Non-pigmented ciliary epithelial cell (primary cell): ENCODE measurements at places on chromosomes 13 and 19.

- no peak for DNase-seq
Observed at GRCh38 chr19:9819596-9819909, 674 bp upstream of the FBXL12 start.

DNA sequence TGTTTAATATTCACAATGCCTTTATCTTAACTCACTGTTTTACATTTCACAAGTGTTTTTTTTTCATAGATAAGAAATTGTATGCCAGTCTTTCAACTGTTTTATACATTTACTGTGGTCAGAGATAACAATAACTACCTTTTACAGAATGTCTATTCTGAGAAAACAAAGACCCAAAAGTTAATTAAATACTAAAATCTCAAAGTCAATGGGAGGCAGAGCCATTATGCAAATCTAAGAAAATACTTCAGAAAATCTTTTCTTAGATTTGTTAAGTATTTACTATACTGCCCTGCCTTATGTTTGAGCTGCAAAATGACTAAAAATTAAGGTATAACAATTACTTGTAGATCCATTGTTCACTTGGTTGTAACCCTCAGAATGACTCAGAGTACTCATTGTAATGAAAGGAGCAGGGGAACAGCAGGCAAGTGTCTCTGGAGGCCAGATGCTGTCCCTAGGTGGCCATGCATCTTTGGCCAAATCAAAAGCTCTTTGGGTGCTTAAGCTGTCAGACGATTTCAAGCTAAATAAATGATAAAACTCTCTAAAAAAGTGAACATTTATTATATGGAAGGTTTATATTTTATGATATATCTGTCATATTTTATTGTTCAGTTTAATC, 770.1 kb upstream of the PCDH20 start:
- no peak for DNase-seq

DNA sequence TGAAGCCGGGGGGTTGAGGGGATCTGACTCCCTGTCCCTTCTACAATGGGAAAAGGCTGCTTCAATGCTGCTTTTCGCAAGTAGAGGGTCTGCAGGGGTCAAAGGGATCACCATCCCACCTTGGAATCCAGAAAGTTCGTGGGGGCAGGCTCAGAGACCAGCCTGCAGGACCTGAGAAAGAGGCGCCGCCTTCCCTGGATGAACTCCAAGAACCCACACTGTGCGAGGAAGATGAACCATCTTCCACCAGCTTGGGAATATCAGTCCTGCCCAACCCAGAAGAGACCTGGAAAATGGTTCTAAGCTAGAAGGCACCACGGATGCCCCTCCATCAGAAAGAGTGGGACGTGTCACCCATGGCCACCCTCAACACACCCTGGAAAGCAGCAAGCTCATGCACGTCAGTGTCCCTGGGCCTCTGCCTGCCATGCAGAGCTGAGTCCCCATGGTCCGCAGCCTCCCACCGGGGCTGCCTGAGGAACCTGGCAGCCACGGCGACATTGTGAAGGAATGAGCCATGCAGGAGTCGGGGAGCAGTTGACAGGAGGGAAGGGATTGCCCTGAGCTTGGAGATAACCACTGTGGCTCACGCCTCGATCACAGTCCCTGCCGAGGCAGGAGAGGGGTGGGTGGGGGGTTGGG, 14.6 kb downstream of the RAB3D start:
- no peak for DNase-seq

DNA sequence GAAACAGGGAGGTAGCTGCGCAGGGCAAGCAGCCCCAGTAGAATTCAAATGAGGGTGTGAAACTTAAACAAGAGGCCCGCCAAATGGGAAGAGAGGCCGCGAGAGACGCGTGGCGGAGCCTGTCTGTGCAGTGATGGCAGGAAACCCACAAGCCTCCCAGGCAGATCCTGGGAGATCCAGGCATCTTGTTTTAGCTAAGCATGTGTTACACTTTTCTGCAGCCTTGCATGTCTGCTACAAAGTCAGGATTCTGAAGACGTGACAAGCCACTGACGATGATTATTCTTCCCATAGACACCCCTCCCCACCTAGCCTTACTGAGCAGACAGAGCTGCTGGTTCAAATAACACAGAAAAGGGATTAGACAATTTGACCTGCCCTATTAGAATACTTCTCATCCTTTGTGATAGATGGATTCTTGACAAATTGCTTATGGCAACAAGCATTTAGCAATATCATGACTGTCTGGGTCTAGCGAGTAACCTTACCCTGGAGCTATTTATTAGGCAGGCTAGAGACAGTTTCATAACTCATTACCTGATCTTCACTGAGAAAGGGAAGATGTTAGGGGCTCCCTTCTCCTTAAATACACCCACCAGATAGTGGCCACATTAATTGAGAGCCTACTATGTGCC, 185.2 kb upstream of the IRS2 start:
- no peak for DNase-seq

DNA sequence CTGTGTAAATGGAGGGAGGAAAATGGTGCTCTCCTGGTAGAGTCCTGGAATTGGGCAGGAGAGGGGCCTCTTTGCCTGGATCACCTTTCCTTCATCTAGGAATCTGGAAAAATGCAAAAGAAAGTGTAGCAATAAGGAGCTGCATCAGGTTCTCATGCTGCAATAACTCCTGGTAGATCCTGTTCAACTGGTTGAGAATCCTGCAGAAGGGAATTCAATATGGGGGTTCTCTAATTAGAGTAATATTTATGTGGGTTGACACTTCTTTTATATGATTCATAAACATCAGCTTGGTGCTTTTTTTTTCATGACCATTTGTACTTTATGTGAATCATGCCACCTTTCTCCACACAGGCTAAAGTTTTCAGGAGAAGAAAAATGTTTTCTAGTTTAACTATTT, 9.5 kb upstream of the NUDT15 start:
- DNase-seq: no peak

DNA sequence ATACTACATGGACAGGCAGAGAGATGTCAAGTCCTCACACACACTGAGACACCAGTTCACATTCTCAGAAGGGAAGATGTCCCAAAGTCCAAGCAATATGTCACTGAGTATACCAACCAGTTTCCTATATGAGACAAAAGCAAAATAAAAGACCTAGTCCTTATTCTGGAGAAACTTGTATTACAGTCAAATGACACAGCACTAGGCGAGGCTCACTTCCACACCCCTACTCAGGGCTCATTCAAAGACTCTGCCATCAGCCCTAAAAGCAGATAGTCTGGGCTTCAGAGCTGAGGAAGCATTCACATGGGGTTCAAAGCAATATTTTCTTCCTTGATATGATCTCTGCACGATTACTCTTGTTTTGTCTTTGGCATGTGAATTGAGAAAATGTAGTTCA, 129.9 kb upstream of the UBL3 start:
- no peak for DNase-seq

DNA sequence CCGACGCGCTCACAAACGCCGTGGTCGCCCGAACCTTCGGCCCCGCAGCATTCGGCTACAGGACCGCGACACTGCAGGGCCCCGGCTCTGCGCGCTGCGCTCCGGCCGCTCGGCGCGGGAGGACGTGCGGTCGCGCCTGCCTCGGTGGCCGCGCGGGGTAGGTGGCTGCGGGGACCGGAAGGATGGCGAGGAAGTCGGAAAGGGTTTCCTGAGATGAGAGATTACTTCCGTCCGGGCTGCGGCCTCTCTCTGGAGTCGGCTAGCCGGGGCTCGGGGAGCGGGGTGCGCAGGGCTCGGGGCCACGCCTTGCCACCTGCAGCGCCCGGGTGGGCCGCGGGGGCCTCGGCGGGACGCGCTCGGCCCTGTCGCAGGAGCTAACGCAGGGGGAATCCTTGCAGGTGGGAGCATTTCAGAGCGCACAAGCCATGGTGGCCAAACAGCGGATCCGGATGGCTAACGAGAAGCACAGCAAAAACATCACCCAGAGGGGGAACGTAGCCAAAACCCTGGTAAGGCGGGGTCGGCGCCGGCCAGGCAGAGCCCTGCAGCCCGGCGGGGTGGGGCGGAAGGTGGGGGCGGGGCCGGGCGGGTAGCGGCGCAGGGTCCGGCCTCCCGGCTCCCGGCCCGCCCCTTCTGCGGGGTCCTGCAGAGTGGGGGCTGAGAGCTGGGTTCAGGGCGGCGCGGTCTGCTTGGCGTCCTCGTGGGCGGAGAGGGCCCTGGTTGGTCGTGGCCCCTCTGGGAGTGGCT, at the start of gene SERP2:
Gene SERP2 (plus strand): TSS at position 224 of the 747 bp plus-strand sequence. CDS start 202 bp downstream, at position 426.
- no peak for DNase-seq

GRCh38 chr13:99778500-99778899, 193.1 kb downstream of the ZIC5 start:
- no peak for DNase-seq

- no peak for DNase-seq
Observed at GRCh38 chr19:48780631-48781391, 25.5 kb downstream of the FGF21 start.

DNA sequence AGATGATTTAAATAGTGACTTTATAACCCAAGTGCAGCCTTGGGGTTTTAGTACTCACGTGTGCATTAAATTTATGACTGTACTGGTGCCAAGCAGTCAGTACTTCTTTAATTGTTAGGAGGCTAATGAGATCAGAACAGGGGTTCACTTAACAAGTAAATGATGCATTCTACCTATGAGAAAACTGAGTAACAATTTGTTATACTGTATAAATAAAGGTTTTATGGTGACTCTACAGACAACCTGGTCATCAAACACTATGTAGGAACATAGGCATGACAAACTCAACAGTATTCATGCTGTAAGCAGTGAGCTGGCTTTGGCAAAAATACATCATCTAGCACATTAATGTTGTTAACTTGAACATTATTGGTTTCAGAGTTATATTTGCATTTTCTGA, 75.6 kb downstream of the UBL3 start:
- DNase-seq: no peak

DNA sequence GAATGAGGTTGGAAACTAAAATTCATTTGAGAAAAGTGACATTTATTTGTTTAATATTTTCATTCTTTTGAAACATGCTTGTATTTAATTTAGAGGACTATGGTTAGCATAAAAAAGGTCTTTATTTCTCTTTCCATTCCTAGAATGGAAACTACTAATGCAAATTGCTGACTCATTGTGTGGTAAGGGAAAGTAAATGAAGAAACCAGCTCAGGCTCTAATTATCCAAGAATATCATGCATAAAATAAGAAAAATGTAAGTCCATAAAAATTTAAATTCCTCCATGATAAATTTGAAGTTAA, 777.0 kb upstream of the SLITRK1 start:
- no peak for DNase-seq

DNA sequence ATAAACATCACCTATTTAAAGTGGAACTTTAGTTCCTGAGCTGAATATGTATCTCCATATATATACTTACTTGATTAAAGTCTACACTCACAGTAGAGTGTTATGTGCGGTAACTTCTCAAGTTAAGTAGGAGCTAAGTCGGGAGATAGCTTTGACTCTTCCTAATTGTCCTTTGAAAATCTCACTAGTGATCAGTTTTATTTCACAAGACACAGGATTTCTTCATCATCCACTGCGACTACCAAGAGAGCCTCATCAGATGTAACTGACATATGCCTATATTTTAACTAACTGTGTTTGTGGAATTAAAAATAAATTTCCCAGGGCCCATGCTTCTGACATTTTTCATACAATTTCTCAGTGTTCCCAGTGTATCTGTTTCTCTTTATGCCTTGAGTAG, 1664.0 kb downstream of the EFNB2 start:
- no peak for DNase-seq

GRCh38 chr19:42626181-42626580, 31.5 kb upstream of the CEACAM8 start:
- DNase-seq: no peak
